ENCODE measurements at places on chromosomes 7 and 10.

- DNase-seq: no peak
Observed at GRCh38 chr10:42878134-42878820, 95.7 kb downstream of the BMS1 start.

DNA sequence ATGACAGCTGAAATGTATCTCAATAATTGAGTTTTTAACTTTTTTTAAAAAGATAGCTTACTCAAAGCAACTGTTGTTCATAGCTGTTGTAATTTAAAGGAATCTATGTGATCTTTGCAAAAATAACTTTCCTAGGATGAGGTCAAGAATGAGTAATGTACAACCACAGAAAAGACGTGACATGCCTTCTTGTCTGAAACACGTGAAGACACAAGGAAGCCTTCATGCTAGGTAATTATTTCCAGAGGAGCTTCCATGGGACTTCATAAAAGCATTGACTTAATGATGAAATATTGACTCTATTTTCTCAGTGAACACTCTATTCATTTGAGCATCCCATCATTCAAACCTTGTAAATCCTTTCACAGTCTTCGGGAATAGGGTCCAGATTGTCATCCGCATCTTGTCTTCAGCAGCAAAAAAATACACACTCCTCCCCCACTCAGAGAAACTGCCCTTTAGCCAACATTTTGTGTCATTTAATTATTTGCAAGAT is 528.0 kb downstream of the NRG3 start:
- no peak for DNase-seq

GRCh38 chr7:116679500-116679899 is 7.5 kb downstream of the MET start:
- DNase-seq: no peak

- no peak for DNase-seq
Observed at GRCh38 chr7:25289518-25289917, 61.2 kb upstream of the NPVF start.

- no peak for DNase-seq
Observed at GRCh38 chr10:49115015-49115795, at the start of gene VSTM4. Gene VSTM4, minus strand, starts transcription at chr10:49115522. Its CDS starts 37 bp downstream, at chr10:49115485.

DNA sequence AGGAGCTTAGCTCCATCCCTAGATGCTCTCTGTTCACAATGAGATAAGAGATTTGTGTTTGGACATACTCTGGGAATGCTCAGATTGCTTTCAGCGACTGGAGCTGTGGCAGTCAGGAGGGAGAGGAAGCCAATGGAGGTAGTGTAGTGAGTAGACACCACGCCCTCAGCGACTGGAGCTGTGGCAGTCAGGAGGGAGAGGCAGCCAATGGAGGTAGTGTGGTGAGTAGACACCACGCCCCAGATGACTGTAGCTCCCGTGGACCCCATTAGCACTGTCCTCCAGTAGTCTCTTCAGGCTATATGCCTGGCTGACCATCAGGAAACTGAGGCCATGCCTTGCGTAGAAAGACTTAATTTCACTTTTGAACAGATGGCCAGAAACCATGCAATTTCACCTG is 1033.8 kb downstream of the NRG3 start:
- no peak for DNase-seq

DNA sequence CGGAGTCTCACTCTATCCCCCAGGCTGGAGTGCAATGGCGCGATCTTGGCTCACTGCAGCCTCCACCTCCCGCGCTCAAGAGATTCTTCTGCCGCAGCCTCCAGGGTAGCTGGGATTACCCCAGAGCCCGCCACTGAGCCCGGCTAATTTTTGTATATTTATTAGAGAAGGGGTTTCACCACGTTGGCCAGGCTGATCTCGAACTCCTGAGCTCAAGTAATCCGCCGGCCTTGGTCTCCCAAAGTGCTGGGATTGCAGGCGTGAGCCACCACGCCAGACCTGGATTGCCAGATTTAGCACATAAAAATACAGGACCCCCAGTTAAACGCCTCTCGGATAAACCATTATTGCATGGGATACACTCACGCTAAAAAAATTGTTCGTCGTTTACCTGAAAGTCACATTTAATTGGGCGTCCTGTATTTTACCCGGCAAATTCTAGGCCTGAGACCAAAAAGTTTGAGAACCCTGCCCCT is 375 bp upstream of the GATAD1 start:
- DNase-seq: no peak

DNA sequence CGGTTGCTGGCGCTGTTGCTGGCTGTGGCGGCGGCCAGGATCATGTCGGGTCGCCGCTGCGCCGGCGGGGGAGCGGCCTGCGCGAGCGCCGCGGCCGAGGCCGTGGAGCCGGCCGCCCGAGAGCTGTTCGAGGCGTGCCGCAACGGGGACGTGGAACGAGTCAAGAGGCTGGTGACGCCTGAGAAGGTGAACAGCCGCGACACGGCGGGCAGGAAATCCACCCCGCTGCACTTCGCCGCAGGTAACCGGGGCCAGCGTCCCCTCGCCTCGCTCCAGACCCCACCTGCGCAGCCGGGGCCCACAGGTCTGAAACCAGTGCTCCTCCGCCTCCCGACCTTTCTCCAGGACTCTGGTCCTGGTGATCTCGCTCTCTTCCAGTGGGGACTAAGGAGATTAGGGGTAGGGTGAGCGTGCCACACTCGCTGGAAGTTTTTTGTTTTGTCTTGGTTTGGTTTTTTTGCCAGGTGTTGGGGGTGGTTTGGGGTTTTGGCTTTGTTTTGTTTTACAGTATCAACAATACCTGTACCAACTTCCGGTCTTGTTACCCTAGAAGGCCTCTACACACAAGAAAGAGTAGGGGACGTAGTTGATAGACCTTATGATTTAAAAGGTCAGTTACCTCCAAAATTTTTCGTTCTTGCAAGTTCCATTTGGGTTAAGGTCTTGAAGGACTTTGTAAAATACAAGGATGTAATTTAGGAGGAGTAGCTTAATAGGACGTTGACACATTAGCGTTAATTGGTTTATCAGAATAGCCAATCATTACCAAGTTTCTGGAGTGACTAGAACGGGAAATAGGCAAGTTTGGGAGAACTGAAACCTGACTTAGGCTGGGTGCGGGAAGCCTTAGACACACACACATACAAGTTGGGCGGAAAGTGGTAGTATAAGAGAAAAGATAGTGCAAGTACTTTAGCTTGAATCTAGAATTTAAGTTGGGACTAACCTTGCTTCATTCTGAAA is 704 bp downstream of the TNKS2 start:
- DNase-seq: no peak

- no peak for DNase-seq
Observed at GRCh38 chr7:72805526-72806494, 22.2 kb downstream of the TYW1B start.

DNA sequence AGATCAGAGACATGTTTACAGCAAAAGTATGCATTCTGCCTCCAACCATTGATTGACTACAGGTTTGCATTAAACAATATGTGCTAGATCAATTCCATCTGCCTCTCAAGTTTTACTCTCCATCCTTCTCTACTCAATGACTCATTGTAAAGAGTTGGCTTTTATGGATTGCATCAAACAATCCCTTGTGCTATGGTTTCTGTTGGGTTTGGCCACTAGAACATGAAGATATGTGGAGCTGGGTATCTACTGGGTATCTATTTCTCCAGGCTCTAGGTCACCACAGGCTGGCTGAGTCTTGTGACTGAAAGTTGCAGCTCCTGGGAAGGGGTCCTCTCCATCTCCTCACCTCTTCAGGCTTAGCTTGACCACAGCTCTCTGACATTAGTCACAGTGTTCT is 204.7 kb downstream of the DGKI start:
- no peak for DNase-seq

DNA sequence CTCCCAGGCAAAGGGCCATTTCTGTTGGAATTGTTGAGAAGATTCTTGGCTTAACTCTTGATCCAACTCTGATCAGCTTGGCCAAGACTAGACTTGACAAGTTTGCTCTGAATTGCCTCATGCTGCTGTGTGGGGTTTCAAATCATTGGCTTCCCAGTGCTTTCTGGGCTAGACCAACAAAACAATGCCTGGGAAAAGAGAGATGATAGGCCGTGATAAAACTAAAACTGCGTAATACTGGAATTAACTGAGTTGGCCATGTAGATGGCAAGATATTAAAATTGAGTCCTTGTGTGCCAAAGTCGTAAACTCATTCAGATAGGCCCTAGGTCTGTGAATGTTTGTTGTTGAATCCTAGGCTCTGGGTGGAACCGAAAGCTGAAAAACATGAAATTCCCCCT is 222.6 kb downstream of the MGMT start:
- DNase-seq: no peak

GRCh38 chr7:51310131-51310583 is 6.5 kb downstream of the COBL start:
- no peak for DNase-seq

- no peak for DNase-seq
Observed at GRCh38 chr10:59125666-59126065, 50.8 kb upstream of the PHYHIPL start.

- DNase-seq: no peak
Observed at GRCh38 chr10:78405736-78406135, 372.1 kb downstream of the RPS24 start.

GRCh38 chr10:86523348-86523747 is 1.8 kb upstream of the WAPL start:
- DNase-seq: no peak

- no peak for DNase-seq
Observed at GRCh38 chr10:27470885-27471284, 33.2 kb upstream of the RAB18 start.

GRCh38 chr7:116782177-116782711 is 80.1 kb upstream of the CAPZA2 start:
- no peak for DNase-seq

DNA sequence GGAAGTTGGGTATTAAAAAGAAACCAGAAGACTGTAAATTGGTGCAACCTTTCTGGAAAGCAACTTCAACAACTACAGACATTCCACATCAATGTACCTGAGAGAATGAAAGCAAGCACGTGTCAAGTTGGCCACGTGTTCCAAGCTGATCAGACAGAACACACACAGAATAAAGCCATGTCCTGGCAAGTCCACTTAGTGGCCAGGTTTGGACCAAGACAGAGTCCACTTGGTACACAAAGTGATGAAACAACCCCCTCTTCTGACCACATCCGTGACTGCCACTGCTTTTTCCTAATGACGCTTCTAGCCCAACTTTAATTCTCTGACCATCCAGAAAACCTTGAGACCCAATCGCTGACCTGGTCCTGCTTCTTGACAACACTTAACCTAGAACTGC is 109.4 kb downstream of the ABLIM1 start:
- DNase-seq: no peak

GRCh38 chr7:18505870-18506460 is 10.4 kb downstream of the HDAC9 start:
- DNase-seq: no peak

Measured in activated naive CD4-positive, alpha-beta T cell treated with anti-CD3 and anti-CD28 coated beads, Interleukin-2, amount 50 U/mL, for 16 hours (primary cell).